ENCODE measurements at places on chromosomes 5 and 9.

DNA sequence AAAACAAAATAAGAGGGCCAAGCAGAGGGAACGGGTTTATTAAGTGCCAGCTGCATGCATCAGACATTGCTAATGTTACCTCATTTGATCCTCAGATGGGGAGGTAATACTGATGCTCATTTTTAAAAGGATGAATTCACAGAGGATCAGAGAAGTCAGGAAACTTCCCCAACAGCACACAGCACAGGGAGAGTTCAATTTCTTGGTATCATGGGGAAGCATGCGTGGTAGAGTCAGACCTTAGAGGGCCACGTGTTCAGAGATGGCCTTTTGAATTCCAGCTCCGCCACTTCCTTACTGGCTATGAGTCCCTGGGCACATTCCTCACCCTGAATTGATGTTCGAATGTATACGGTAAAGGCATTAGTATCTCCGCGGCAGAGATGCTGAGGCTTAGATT lies 108.3 kb downstream of the MYO10 start:
- DNase-seq = no peak

DNA sequence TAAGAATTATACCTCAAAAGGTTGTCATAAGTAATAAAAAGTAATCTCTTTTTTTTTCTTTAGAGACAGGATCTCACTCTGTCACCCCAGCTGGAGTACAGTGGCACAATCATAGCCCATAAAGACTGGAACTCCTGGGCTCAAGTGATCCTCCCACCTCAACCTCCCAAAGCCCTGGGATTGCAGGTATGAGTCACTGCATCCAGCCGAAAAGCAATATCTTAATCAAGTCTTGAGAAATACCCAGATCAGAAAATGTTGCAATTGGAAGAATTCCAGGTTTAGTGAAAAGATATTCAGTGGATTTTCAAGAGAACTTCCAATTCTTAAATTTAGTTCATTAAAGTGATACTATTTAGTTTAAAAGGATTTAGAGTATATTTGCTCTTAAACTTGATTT lies 40.9 kb upstream of the IDNK start:
- DNase-seq = no peak

GRCh38 chr5:142969624-142970439 lies 199.7 kb downstream of the ARHGAP26 start:
- no peak for DNase-seq

GRCh38 chr9:114805670-114806525 lies at the start of gene TNFSF15:
TNFSF15 (minus strand) TSS chr9:114806039; CDS start chr9:114806012, 27 bp downstream.
- peak; percentile 15 for DNase-seq

DNA sequence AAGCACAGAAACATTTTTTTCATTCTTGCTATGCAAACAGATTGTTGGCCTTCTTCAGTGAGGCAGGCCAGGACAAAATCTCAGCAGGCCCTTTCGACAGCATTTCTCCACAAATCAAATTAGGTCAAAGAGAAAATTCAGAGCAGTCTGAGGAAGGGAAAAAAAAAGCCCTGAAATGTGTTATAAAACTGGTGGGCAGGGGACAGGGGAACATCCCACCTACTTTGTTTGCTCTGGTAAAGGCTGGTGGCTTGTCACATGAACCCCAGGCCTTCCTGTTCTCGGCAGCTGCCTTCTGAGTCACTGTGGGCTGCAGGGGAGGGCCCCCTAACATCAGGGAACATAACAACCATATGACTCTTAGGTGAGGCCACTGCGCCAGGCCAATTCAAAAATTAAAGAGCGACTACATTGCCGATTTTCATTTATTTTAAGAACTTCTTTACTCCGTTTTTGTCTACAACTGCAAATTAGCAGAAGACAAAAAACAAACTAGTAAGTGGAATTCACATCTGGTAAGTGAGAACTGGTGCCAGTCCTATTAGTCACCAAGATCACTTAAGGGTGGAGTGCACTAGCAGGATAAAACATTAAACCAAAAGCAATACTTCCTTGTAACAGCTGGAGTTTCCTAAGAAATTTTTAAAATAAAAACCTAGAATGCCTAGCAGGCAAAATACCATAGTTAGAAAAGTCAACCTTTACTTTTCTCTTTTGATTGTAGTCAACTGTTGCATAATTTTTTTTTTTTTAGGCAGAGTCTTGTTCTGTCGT lies 46.2 kb upstream of the DENND4C start:
- no peak for DNase-seq

- DNase-seq = no peak
These were observed 77.5 kb downstream of the TRPM6 start for GRCh38 chr9:74810200-74810599.

GRCh38 chr5:111681414-111682120 lies 75.4 kb downstream of the NREP start:
- no peak for DNase-seq

GRCh38 chr9:93096131-93096802 lies at the start of gene CARD19:
CARD19 (plus strand) TSS chr9:93096217; CDS start chr9:93096346, 129 bp downstream.
- DNase-seq = peak; percentile 91

DNA sequence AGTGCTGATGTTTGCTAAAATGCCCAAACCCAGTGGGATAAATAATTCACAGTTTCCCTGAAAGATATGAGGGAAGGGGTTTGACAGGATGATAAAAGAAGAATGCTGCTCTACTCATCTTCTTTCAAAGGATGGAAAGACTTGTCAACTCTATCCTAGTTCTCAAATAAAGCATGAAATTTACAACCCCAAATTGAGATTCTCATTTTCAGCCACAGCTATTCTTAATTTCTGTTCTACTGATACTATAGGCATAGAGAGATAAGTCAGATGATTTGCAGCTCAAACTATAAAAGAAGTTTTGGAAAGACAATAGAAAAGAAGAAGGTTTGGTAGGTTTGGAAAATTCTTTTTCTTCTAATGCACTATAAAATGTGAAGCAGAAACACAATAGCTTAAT lies 542.6 kb downstream of the CSNK1G3 start:
- DNase-seq = no peak

DNA sequence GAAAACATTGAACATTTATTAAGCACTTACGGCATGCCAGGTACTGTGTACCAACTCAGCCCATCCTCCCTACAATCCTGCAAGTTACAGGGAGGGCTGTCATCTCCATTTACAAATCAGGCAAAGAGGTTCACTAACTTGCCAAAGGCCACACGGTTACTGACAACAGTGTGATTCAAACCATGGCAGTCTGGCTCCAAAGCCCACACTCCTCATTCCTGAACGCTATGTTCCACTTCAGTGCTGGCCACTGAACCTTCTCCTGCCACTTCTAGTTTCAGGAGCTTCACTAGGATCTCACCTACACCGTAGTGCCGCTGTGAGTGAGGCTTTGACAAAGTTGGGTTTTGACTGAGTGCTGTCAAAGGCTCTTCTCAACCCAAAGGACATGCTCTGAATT lies 7.2 kb upstream of the LIFR start:
- no peak for DNase-seq

DNA sequence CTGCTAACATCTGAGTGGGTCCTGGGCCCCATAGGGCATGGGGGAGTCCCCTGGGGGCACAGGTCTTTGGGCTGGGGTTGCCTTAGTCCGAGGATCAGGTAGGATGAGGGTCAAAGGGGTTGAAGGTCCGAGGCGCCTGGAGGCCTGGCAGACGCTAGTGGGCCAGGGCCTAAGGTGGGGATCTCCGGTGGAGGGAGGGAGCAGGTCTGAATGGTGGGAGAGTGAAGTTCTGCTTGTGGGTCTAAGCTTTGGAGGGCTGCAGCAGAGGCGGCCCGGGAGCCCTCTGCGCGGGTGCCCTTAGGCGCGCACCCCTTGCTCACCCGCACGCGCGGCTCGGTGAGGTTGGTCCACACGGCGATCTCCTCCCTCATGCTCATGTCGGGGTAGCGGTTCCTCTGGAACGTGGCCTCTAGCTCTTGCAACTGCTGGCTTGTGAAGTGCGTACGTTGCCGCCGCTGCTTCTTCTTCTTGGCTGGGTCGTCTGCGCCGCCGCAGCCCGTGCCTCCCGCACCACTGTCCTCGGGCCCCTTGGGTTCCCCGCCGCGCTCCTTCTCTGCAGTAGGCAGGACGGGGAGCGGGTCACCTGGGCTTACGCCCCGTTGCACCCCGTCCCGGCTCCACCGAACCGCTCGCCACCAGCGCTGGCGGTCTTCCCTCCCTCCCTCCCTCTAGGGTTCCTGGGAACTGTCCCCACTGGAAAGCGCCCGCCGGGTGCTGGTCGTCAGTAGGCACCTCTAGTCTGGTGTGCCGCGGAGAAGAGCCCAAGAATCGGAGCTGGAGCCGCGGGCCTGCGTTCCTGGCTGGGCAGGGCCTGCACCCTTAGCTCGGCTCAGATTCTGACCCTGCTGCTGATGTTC lies 2.8 kb downstream of the PITX1 start:
- DNase-seq = no peak

GRCh38 chr5:86786955-86787354 lies 169.2 kb downstream of the COX7C start:
- no peak for DNase-seq

- no peak for DNase-seq
These were observed 1146.7 kb downstream of the CDH9 start for GRCh38 chr5:25891691-25892090.

DNA sequence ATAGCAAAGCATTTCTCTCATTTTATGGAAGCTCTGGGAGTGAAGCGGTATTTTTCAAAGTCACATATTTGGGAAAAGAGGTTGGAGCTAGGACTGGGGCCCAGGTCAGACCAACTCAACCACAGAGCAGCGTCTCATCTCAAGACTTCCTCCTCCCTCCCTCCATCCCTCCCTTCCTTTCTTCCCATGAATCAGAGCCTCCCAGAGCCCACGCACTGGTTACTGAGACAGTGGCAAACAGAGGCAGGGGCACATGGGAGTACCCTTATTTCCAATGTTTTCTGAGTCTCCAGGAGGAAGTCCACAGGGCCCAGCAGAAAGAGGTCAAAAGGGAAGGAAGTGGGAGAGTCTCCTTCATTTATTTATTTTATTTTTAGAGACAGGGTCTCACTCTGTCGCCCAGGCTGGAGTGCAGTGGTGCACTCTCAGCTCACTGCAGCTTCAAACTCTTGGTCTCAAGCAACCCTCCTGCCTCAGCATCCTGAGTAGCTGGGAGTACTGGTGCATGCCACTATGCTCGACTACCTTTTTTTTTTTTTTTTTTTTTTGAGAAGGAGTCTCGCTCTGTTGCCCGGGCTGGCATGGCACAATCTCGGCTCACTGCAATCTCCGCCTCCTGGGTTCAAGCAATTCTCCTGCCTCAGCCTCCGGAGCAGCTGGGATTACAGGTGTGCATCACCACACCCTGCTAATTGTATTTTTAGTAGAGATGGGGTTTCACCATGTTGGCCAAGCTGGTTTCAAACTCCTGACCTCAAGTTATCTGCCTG lies 52.5 kb upstream of the CDKN2AIPNL start:
- DNase-seq = no peak

GRCh38 chr5:116719106-116719505 lies 144.5 kb upstream of the SEMA6A start:
- no peak for DNase-seq

GRCh38 chr9:94760660-94761059 lies 34.2 kb downstream of the AOPEP start:
- DNase-seq = no peak

DNA sequence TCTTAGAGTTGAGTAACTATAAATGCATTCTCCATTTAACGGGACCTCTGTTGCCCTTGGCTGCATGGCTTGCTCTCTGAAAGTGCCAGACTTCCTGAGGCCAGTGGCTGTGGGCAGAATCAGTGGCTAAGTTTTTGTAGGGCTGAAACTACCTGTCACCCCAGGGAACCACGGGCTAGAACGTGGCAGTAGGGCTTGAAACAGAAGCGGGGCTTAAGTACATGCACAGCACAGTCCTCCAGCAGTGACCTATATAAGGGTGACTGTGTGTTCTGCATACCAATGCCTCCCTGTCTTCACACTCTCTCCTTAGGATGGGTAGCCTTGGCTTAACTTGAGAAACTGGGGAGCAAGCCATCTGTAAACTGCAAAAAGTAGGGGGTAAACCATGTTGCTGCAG lies 43.6 kb upstream of the LRRTM2 start:
- DNase-seq = no peak

DNA sequence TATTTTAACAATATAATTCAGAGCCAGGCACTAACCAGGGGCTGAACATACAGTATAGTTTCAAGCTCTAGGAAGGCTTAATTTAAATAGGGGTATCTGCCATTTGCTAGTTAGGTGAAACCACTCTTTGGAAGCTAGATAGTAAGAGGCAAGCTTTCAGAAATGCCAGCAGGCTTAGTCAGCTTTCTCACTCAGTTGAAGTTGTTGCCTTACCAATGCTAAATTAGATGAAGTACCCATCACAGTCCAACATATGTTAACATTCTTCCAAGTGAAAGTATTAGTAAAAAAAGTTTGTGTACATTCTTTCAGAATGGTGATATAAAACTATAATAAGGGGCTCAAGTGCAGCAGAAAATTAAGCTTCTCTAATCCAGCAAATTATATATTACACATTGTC lies 215.0 kb downstream of the CNTLN start:
- no peak for DNase-seq

- DNase-seq = no peak
These were observed 353.7 kb downstream of the CETN3 start for GRCh38 chr5:90055831-90056328.

- DNase-seq = no peak
These were observed 214.1 kb downstream of the CD180 start for GRCh38 chr5:66982470-66982869.

DNA sequence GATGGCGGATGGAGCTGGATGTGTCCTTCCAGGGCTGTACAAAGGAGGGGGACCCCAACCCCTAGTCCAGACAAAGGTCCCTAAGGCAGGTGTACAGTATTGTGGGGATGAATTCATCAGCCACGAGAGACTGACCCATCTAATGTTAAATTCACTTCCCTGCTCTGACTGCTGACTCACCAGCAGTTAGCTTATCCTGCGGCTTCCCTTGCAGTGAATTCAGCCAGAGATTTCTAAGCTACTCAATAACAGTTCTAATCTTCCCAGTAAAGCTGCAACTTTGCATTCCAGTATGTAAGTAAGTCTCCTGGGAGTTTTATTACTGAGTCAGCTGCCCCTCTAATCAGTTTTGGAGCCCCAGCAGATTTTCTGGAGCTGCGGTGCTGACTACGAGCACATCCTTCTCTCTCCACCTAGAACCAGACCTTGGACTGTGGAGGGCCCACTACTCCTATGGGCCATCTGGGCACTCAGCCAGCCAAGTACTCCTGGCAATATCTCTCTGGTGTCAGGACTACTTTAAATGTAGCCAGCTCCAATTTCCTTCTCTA lies 16.1 kb downstream of the B4GALT1 start:
- no peak for DNase-seq

DNA sequence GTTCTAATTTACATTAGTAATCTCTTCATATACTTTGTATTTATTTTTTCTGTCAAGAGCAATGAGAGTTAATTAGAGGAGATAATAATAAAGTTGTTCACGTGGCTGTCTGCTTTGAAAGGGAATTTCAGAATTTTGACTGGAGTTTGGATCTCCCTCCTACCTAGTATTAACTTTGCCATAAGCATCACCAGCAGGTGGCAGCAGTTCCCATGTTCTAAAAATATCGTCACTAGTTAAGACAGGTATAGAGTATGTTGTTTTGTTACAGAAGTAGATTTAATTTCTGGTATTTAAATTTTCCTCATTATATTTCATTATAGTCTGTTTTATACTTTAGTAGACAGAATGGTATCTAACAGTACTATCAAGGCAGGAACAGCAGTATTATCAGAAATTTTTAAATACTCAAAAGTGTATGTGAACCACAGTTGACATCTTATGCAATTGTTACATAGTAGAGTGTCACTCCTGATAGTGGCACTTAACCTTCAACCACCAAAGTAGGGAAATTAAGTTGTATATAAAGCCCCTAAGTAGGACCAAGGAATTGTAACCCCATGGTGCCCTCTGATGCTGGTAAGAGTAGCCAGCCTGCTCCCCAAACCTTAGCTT lies 20.4 kb downstream of the GNPDA1 start:
- DNase-seq = peak; percentile 66
